Stromal cell of bone marrow (primary cell): ENCODE measurements at places on chromosomes 5 and 9.

DNA sequence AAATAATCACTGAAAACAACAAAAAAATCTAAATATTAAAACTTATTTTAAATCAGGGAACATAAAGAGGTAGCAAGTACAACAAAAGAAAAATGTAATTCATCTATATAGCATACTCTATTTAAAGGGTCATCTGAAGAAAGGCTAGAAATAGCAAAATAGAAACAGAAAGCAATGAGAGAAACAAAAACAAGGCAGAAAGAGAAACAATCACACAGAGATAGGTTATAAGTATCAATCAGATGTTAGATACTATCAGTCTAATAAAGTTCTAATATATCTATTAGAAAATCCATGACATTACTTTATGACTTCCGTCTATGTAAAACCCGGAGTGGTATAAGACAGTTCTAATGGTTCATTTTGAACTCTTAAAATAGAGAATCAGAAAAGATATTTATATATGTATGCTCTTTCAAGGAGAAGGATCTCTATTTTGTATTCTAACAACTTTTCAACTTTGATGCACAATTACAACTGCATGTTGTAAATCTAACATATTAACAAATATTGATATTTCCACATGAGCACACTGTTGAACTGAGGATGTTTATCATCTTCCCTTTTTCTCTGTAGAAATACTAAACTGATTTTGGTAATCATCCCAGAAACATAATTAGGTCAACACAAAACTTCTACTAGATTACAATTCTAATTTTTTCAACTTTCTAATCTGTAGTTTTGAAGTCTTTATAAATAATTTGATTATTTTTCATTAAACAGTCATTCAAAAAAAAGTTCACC is 15.8 kb downstream of the RICTOR start:
- no peak for DNase-seq

- no peak for DNase-seq
These were observed 34.9 kb upstream of the B4GALT1 start for GRCh38 chr9:33202018-33202417.

DNA sequence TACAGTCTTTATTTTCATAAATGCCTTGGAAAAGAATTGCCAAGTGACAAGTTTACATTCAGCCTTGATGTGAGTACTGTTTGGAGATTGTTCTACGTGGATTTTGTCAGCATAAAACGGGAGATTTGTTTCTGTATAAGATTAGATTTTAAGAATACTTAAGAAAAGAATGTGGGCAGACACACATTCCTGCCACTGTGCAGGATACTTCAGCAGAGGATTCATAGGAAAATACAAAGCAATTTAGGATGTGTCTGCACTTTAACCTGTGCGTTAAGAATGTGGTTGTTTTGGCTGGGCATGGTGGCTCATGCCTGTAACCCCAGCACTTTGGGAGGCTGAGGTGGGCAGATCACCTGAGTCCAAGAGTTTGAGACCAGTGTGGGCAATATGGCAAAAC is 37.2 kb downstream of the GPR107 start:
- no peak for DNase-seq

GRCh38 chr9:85514256-85514655 is 227.5 kb downstream of the AGTPBP1 start:
- DNase-seq = no peak
